Effector CD4-positive, alpha-beta T cell (primary cell): ENCODE measurements at places on chromosomes 11 and 22.

DNA sequence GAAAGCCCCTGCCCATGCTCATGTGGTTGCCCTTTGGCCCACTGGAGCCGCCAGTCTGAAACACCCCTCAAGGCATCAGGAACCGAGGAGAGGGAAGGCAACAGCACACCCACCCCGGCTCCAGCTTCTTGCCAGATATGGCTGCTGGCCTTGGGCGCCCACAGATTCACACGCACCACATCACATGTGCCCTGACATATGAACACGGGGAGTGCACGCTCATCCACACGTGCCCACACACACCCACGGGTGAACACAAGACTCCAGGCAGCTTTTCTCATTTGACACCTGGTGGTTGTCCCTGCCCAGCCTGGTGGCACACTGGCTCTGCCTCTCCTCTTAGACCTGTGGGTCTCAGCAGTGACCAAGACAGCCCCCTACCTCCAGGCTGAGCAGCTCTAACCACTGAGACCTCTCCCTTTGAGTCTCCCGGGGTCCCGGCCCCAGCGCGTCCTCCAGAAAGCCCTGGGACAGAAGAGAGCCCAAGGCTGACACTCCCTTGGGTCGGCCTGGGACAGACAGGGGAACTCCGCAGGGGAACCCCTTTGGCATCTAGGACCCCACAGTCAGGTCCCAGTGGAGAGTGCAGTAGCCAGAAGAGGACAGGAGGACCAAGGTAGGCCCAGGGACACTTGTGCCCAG, 2.7 kb upstream of the MAPK12 start:
- no peak for DNase-seq

GRCh38 chr11:77400775-77401449, 73.0 kb downstream of the PAK1 start:
- no peak for DNase-seq

- DNase-seq, result no peak
These were observed 60.1 kb downstream of the DCUN1D5 start for GRCh38 chr11:103031834-103032233.

- no peak for DNase-seq
These were observed 45.0 kb downstream of the KCNJ1 start for GRCh38 chr11:128822130-128822529.

DNA sequence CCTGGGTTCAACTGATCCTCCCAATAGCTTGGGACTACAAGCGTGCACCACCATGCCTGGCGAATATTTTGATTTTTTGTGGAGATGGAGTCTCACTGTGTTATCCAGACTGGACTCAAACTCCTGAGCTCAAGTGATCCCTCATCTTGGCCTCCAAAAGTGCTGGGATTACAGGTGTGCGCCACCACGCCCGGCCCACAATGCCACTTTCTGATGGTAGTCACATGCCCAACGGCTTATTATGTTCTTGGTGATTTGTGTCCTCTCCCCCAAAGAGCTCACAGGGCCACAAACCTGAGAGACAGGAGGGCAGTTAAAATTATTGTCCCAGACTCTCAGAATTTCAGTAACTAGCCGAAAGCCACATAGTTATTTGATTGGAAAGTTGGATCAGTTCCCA, 9.6 kb downstream of the GRIK4 start:
- no peak for DNase-seq

GRCh38 chr11:107587306-107587979, 3.5 kb upstream of the ELMOD1 start:
- no peak for DNase-seq

DNA sequence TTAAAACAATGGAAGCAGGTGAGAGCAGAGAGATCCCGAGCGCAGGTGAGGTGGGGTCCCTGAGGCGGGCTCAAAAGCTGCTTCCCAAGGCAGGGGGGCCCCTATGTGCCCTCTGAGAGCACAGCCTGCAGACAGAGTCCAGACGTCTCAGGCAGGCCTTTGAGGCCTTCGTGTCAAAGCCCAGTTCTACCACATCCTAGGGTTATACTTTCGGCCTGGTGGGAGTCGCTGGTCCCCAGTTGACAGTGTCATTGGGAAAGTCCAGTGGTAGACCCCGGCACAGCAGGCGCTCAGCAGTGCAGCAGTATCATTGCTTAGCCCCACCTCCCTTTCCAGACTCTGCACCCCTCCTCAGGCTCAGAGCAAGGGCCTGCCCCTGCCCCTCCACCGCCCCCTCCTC, 9.1 kb downstream of the LINC01488 start:
- DNase-seq, result no peak
